ENCODE measurements at places on chromosomes 5 and 9. TPM values are rescaled to one million over a fixed set of nuclear protein-coding genes. Genes with fewer than 3 reads are reported as not detected.

Gene RNF145
- total RNA-seq, result 124 TPM

DNA sequence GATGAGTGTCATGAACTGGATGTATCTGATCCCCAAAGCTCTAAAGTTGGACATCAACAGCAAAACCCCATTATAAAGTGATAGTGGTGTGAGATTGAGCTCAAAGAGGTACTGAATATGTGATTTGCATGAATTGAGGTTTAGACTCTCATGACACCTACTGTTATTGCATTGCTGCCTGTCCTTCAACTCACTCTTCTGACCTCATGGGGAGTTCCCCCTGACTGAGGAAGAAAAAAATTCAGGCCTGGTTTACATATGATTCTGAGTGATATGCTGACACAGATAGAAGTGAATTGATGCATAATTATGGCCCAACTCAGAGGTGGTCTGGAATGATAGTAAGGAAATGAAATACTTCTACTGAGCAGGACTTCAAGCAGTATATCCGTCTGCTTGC lies 76.2 kb upstream of the CHD1 start:
- no peak for DNase-seq

DNA sequence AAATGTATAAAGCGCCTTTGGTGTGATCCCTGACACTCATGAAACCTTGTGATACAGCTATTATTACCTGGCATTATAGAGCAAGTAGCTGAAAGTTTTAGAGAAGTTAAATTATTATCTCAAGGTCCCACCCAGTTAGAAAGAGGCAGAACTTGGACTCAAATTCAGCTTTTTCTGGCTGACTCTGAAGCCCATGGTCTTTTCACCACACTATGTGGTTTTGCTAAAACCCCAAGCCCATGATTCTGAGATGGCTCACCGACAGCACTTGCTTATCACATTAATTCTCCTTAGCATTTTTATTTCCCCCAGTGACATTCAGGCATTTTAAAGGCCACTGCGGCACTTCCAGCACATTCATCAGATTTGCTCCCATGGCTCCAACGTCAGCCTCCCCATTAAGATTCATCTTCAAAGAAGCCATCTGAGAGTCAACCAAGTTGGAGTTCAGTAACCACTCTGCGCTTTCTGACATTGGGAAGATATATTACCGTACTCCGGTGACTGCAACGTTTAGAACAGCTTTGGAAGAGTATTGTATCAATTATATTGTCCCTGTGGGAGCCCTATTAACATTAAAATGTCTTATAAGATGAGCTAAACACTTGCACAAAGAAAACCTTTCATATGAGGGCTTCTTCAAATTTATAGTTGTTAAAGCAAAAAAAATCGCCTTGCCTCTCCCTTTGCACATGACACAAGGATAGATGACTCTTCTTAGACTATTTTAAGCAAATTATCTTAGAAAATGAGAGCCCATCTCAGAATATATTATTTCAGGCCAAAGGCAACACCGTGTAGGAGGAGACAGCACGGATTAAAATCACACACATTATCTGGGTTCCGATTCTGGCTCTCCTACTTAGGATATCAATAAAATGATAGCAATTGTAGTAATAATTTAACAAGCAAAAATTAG lies 638.1 kb downstream of the ACTL7B start:
- no peak for DNase-seq

DNA sequence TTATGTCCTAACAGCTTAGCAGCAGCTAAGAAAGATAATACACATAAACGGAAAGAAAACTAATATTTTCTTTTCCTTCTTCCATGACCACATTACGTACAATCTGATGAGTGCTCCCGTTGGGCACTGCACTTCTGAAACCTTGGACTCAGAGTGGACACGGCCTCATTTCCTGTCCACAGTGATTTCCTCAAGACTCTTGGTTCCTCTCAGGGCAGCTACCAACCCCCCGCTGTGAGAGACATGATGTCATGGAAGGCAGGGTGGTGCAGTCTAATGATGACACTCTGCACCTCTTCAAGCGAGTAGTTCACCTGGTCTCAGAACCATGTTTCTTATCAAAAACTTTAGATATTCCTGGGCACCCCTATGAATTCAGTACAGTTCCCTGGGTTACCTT lies 68.7 kb upstream of the CTSL start:
- no peak for DNase-seq

DNA sequence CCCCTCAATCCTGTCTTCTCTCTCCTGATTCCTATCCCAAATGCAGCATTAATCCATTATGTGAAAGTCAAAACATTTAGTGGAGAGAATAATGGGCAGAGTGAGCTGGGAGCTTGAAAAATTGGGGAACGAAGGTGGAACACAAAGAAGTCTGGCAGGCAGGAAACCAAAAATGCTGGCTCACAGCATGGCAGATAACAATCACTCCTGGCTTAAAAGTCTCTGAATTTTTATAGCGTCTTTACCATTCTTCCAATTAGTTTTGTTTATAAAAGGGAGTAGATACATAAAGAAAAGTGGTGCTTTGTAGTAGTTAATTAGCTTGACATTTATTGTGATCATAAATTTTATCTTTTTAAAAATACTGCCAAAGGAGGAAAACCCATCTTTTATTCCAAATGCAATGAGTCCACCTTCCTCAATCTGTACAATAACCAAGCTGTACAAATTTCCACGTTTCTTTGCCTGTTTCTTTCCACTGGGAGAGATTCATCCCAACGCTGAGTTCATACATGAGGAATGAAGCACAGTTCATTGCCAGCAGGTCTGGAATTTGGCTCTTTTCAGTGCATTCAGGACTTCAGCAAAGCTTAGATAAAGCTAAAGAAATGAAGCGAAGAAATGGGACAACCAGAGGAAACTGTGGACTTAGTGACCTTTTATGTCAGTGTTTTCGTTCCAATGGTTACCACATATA lies 174.7 kb downstream of the HMHB1 start:
- DNase-seq, result no peak

Gene PROB1
- total RNA-seq, result under 0.01 TPM
